ENCODE measurements at places on chromosomes 13 and 19.

DNA sequence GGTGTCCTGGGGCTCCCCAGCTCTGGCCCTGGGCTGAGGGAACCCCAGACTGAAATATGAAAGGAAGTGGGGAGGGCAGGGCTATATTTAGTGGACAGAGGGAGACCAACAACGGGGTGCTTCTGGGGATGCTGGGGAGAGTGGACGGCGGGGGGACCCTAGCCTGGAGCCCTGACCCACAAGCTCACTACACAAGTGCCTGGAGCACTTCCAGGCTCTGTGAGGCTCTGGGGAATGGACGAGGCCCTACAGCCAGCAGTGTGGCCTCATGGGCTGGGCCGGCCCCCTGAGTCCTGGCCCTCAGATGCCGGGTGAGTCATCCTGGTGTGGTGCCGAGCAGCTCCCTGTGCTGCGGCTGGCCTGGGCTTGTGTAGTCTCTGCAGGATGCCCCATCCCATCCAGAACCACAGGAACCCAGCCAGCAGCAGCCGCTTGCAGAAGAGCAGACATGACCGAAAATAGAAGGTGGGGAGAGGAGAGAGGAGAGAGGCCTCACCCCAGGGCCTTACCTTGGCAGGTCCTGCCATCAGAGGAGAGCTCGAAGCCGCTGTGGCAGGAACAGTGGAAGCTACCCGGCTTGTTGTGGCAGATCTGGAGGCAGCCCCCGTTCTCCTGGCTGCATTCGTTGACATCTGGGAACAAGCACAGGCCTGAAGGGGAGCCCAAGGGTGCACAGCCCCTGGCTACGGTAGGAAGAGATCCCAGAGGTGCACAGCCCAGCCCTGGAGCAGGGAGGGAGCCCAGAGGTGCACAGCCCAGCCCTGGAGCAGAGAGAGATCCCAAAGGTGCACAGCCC, 26.1 kb downstream of the GAS6 start:
- no peak for DNase-seq

- DNase-seq: no peak
Observed at GRCh38 chr13:49540552-49540951, 44.8 kb downstream of the PHF11 start.

DNA sequence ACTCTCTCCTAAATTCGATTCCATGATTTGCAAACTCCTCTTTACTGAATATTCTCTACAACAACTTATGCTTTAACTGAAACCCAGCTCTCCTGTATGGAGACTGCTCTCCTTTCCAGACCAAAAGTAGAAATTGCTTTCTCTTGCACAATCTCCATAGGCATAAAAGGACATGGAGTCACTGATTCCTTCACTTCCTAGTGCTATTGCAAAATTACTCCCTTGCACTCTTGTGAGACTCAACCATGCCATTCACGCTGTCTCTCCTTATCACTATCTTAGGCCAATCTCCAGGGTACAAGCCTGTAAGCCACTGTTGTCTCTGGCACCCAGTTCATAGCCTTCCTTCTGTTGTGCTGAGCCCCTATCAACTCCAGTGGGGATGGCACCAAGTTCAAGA, 30.6 kb downstream of the SERPINE3 start:
- DNase-seq: no peak

DNA sequence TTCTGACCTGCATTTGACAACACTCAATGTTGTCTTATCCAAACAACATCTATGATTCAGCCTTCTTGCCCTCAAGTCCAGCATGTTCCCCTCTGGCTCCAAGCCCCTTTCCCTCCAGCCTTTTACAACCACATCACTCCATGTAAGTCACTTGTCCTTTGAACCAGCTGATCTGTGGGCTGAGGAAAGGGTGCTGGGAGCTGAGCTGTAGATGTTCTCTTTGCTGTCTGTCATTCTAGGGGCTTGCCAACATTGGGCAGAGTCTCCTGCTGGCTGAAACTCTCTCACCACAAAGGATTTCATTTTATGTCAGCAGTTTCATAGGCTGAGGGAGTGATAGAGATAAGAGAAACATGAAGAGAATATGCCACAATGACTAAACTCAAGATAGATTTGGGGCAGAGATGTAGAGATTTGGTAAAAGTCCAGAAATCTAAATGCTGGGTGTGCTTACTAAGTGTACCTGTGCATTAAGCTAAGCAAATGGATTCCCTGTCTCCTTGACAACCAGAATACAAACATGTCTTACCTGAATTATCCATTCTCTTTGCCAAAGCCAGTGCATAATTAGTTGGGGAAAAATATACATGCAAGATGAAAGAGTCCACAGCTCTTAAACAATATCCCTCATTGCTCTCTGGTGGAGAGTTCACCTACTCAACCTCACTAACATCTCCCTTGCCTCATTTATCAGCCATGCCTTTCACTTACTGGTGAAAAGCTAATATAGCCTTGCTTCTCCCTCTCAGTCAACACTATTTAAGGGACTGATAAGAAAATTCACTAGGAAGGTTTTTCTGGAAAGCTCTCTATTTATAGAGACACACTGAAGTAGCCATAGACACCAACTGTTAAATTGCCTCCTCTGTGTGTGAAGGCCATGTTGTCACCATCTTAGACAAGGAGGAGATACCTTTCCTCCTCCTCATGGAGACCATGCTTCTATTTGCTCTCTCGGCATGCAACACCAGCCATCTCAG, 175.5 kb upstream of the SERP2 start:
- no peak for DNase-seq

GRCh38 chr19:51107406-51108065, 673 bp downstream of the CTU1 start:
- no peak for DNase-seq

DNA sequence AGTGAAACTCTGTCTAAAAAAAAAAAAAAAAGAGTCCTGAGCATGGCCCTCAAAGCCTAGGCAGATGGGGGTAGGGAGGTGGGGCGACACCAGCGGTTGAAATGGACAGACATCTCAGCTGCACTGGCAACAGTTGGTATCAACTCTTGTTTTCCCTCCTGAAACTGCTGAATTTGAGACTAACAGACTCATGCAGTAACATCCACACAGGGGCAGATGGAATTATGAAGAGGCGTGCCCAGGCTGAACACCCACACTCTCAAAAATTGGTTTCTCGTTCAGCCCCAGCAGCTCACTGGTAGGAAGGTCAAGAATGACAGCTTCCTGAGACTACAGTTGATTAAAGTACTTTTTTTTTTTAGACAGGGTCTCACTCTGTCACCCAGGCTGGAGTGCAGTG, 24.1 kb downstream of the PBX4 start:
- DNase-seq: no peak

DNA sequence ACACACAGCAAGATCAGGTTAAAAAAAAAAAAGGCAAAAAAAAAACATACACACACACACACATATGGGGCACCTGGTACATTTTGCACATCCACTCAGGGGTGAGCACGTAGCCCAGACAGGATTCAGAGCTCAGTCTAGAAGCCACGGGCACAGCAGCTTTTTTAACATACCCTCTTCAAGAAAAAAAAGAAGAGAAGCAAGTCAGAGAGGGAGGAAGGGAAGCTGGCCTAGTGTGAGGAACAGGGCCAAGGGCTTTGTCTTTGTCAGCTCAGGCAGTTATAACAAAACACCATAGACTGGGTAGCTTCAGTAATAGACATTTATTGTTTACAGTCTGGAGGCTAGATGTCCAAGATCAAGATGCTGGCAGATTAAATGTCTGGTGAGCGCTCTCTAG, 2.3 kb upstream of the TPM4 start:
- DNase-seq: no peak

- DNase-seq: no peak
Observed at GRCh38 chr13:24141333-24141910, 19.1 kb upstream of the SPATA13 start.

- no peak for DNase-seq
Observed at GRCh38 chr13:42474954-42475353, 99.0 kb upstream of the TNFSF11 start.

GRCh38 chr19:34985249-34986022, 14.7 kb upstream of the GRAMD1A start:
- no peak for DNase-seq

GRCh38 chr13:30895773-30896172, 10.3 kb upstream of the MEDAG start:
- DNase-seq: no peak

DNA sequence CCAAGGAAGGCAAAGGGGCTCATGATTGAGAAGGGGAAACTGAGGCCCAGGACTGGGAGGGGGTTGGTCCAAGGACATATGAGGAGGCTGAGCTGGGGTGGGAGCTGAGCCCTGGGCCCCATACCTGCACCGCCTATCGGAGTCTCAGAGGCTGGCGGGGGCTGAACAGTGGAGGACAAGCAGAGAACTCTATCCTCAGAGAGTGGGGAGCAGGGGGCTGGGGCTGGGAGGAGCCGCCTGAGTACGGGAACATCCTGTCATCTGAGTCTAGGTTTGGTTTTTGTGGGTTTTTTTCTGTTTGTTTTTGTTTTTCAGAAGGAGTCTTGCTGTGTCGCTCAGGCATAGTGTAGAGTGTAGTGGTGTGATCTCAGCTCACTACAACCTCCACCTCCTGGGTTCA, 6.2 kb downstream of the ARRDC2 start:
- DNase-seq: no peak

- no peak for DNase-seq
Observed at GRCh38 chr13:33227927-33228647, 57.5 kb downstream of the STARD13 start.

DNA sequence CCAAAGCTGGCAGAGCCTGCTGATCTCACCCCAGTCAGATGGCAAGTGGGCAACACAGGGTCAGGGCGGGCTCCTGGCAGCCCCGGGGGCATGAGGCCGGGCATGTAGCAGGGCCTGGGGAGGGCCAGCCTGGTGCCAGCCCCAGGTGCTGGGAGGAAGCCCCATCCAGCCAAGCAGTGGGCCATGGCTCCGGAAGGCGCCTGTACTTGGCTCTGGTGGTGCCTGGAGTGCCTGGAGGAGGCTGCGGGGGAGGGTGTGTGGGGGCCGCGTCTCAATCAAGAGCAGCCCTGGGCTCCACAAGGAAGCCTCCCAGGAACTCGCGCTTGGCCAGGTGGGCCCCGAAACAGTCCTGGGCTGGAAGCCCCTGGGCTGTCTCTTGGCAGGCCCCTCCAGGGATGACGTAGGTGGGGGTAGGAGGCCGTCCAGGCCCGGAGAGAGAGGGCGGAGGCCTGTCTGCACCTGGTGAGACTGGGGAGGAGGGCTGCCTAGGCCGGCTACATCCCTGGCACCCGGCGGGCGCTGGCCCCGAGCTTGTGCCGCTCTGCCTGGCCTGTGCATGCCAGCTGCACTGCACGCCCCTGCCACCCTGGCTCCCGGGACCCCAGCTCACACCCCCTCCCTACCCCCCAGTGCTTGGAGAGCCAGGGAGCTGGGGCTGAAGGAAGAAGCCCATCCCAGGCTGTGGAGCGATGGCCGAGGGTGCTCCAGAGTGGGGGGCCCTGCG, 45.9 kb downstream of the COMP start:
- no peak for DNase-seq

- no peak for DNase-seq
Observed at GRCh38 chr13:45301263-45301662, 39.7 kb downstream of the TPT1 start.

- no peak for DNase-seq
Observed at GRCh38 chr13:46515803-46516202, 37.2 kb upstream of the LRCH1 start.

- DNase-seq: no peak
Observed at GRCh38 chr13:29587645-29588044, 7.8 kb downstream of the SLC7A1 start.

DNA sequence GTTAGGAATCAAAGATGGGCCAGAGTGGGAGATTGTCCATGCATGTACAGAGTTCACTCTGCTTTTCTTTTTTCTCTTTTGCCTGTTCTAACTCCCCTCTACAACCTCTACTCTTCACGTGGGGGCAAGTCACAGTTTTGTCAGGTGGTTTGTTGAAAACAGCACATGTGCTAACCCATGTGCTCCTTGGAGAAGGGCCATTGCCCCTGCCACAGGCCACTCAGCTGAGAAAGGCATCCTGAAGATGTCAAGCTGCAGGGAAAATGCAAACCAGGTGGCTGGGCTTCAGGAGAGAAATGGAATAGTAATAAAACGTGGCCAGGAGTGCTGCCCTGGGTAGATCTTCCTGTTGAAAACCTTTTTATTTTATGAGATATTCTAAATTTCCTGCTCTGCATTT, 35.3 kb upstream of the SLC10A2 start:
- no peak for DNase-seq

DNA sequence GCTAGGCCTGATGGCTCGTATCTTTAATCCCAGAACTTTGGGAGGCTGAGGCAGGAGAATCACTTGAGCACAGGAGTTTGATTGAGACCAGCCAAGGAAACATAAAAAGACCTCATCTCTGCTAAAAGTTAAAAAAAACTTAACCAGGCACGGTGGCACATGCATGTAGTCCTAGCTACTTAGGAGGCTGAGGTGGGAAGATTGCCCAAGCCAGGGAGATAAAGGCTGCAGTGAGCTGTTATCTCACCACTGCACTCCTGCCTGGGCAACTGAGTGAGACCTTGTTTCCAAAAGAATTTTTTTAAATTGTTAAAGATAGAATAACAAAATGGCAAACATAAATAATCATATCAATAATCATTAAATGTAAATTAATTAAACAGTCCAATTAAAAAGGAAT, 365.8 kb downstream of the MTUS2 start:
- no peak for DNase-seq

DNA sequence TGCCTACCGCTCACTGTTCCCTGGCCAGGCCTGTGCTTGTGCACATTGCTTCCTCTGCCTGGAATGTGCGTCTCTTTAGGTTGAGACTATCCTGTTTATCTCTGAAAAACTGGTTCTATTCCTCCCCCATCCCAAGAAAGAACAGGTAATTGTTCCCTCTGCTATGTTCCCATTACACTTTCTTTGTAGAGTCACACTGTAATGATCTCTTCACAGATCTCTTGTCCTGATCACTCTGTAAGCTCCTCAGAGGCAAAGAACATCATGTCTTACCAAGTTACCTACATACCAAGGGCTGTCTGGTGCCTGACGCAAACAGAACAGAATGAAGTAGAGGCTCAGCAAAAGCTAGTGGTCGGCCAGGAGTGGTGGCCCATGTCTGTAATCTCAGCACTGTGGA, 40.3 kb downstream of the SPRYD7 start:
- DNase-seq: no peak

DNA sequence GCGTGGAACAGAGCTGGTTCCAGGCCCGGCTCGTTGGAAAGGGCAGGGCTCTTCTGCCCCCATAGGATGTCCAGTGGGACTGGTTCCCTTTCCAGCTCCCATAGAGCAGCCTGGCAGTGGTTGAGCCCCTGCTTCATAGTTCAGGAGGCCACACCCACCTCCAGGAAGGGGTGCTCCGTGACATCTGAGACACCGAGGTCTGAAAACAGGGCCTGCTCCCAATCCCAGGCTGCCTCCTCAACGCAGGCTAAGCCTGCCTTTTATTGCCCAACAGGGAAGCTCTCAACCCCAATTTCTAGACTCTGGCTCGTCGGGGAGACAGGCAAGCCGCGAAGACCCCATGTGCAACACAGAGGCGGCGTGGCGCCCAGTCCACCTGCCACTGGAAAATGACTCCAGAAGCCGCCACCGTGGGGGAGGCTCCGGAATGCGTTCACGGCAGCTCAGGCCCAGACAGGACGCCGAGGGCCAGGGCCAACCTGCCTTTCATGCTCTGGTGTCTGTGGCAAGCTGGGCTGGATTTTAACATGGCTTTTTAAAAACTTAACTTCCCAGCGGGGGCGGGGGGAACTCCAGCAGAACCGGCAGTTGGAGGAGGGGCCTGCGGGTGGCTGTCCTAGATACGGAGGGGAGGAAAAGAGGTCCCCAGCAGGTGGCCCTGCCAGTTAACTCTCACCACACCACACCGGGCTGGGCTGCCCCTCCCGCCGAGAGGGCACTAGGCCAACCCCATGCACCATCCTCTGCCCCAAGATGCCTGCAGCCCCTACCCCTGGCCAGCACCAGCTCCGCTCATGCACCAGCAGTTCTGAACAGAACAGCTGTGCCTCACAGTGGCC, 17.9 kb upstream of the TINCR start:
- DNase-seq: no peak

GRCh38 chr13:27541386-27541785, 78.9 kb downstream of the LNX2 start:
- no peak for DNase-seq
